CD4-positive, alpha-beta T cell treated with Interleukin-17A for 1 hour (primary cell): ENCODE measurements at places on chromosomes 4 and X.

DNA sequence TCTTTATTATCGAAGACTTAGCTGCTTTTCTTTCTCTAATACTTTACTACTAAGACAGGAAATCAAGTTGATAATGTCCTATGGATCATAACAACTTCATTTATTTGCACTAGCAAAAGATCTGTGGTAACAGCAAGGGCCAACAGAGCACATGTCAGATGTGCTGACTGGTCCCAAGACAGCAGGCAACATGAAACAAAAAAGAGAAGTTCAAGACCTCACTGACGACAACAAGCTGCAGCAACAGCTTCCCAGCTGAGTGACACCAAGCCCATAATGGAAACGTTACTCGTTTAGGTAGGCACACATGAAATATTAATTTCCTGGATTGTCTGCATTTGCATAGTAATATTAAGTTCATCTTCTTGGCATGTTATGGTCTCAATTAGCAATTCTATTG is 126.9 kb downstream of the UNC5C start:
- no peak for DNase-seq

GRCh38 chr4:170465429-170465828 is 375.7 kb upstream of the AADAT start:
- DNase-seq, result no peak

DNA sequence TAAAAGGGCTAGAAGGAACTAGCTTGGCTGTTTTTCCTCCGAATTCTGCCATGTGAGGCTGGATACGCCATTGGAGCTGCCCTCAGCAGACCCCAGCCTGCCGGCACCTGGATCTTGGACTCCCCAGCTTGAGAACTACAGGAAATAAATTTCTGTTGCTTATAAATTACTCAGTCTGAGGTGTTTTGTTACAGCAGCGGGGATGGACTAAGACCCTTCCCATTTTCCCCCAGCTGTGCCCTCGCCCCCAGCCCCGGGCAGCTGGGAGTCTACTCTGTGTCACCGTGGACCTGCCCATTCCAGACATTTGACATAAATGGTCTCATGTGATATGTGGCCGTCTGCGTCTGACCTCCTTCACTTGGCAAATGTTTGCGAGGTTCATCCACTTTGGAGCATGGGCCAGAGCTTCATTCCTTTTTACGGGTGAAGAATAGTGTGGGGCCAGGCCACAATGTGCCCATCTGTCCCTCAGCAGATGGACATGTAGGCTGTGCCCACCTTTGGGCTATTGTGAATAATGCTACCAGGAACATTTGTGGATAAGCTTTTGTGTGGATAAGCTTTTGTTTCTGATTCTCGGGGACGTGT is 30.7 kb upstream of the SPON2 start:
- no peak for DNase-seq

- DNase-seq, result no peak
Observed at GRCh38 chr4:90060039-90060438, 67.2 kb upstream of the CCSER1 start.

DNA sequence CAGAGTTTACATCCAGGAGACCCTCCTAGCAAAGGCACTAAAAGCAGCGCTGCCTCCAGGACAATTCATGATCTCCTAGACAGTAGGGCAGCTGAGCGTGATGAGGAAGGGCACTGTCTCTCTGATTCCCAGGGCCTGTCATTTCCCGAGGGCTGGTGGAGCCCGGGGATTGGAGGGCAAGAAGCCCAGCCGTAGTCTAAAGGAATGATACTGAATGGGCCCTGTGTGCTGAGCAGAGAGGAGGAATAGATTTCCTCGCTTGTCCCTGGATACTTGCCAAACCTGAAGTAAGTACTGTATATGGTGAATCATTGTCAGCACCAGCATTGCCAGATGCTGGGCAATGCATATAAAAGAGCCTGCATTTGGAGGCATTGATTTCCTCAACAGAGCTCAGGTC is 88.0 kb upstream of the SLITRK2 start:
- DNase-seq, result no peak

- DNase-seq, result no peak
Observed at GRCh38 chrX:30864383-30864785, 24.7 kb downstream of the TAB3 start.

DNA sequence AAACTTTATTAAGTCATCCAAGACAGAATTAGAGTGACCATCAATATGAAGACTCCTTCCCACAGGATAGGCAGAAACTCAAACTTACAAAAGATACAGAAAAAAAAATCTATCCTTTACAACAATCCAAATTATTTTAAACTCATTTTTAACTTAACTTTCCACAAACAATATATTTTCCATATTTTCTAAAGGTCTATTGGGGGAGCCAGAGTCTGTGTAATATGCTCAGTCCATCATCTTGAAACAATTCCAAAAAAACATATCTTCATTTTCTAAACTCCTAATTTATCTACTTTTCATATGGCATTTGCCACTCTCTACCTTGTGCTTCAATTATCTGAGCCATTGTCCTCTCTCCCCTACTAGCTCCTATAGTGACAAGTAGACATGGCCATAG is 378.1 kb downstream of the PDGFC start:
- no peak for DNase-seq

DNA sequence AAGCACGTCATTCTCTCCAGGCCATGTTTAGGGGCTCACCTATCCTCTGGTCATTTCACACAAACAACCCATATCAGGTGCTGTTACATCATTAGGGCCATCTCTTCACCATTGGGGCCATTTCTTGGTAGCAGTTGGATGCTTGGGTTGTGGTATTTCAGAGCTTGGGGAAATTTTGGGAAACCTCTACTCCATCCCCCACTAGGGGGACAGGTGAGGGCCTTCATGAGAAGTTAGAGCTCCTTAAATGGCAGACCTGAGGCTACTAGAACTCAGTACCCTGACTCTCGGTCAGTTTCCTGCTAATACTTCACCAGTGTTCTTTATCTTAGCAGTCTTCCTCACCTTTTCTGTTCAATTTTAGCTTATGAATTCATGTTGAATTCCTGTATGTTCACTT is 50.2 kb downstream of the ZNF827 start:
- no peak for DNase-seq

- DNase-seq, result no peak
Observed at GRCh38 chr4:172287117-172287516, 473.9 kb downstream of the GALNTL6 start.

DNA sequence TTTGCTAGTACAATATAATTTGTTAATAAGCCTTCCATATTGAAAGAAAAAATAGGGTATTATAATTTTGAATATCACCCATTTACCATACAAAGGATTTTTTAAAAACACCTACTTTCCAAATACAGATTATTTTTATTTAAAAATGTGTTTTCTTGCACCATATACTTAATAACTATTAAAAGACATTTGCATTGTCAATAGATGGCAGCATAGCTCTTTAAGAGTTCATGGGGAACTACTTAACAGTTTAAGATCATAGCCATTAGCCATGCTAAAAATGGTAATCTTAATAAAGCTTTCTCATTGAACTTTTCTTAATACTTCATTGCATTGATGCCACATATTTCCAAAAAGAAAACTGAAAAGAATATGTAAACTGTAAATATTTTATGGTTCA is 1995.9 kb downstream of the C4orf33 start:
- DNase-seq, result no peak

DNA sequence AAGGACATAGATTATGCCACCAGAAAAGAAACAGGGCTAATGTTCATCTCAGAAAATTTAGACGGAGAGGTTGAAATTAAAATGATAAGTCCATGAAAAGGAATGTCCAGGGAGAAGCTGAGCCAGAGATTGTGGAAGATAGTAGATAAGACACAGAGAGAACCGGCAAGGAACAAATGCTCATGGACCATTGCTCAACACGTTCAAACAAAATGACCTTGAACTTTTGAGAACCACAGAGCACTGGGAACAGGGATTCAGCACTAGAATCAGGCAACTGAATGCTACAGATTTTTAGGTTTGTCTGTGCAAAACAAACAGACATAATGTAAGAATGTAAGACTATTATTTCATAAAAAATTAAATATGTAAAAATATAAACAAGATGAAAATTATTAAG is 206.3 kb downstream of the PDGFC start:
- no peak for DNase-seq

DNA sequence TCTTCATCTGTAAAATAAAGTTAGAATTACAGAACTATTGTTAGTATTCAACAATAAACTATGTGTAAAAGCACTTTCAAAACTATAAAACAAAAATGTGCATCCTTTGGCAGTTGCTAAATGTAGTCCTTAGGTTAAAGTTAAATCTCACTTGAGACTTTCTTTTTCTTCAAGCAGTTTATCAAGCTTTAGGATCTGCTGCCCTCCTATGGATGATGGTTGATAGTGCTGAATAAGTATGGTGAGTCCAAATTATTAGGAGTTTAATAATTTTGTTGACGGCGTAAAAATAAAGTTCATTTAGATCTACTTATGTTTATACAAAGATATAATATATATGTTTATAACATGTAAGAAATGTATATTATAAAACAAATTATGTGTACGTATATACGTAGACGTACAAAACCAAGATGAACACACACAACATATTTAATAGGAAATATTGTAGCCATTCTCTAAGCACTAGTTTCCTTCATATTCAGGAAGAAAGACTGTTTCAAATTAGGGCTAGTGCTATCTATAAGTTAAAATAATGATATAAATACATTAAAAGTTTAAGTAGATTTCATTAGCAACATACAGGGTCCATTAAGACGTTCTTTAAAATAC is 22.3 kb downstream of the UGT2A2 start:
- no peak for DNase-seq

DNA sequence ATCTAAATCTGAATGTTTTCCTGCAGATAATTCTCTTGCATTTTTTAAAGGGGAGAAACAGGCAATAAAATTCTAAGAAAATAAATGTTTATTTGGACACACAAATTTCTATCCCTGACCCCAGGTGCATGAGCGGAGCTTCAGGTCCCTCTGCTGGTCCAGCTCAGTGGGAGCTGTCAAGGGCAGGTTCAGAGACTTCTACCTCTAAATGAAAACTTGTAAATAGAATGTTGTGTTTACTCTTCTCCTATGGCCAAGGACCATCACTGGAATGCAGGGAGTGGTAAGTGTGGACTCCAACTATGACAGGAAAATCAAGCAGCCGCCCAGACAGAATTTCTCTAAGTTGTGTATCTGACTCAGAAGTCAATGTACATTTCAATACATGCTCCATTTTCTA is 148.6 kb upstream of the TTC29 start:
- DNase-seq, result no peak

DNA sequence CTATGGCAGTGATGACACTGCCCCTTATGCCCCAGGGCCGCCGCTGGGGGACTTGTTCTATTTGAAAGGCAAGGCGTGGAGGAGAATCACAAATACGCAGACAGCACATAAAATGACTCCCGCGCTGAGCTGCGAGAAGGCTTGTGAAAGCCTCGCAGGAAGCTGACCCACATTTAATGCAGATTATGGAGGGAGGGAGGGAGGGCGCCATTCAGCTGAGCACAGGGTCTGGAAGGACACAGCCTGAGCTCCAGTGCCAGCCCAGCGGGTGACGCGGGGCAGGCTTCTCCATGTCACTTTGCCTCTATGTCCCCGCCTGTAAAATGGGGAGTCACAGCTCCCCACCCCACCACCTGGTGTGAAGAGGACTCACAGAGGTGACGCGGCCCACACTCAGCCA is 14.3 kb downstream of the ABLIM2 start:
- no peak for DNase-seq

DNA sequence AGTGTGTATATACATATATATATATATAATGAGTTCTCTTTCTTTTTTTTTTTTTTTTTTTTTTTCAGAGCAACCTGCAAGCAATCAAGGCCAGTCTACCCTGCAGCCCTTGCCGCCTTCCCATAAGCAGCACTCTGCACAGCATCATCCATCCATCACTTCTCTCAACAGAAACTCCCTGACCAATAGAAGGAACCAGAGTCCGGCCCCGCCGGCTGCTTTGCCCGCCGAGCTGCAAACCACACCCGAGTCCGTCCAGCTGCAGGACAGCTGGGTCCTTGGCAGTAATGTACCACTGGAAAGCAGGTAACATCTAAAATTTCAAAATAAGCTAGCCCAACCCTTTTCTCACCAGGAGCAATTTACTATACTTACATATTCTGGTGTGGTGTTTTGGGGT is 316.3 kb downstream of the DCTD start:
- DNase-seq, result no peak

- DNase-seq, result no peak
Observed at GRCh38 chrX:10576777-10577447, 43.5 kb downstream of the MID1 start.

GRCh38 chrX:46722742-46723568 is 36.0 kb downstream of the SLC9A7 start:
- no peak for DNase-seq

GRCh38 chrX:118350706-118351105 is 4.8 kb downstream of the WDR44 start:
- DNase-seq, result no peak

DNA sequence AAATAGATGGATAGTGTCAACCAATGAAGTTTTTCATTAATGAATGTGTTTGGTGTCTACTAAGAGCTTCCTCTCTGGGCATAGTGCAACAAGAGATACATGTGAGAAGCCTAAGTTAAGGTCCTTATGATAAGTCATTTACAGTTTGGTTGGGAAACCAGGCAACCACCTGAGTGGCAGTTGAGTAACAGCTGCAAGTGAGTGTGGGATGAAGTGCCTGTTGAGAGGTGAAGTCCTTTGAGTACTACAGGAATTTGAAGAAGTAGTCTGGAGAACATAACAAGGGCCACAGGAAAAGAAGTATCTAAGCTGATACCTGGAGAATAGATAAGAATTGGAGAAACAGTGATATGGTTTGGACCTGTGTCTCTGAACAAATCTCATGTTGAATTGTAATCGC is 48.5 kb upstream of the FRMPD4 start:
- no peak for DNase-seq

GRCh38 chrX:88135735-88136134 is 611.3 kb upstream of the CPXCR1 start:
- DNase-seq, result no peak
